Activated CD8-positive, alpha-beta memory T cell treated with anti-CD3 and anti-CD28 coated beads, Interleukin-2, amount 50 U/mL, for 4 hours (primary cell): ENCODE measurements at places on chromosomes 16 and 17.

DNA sequence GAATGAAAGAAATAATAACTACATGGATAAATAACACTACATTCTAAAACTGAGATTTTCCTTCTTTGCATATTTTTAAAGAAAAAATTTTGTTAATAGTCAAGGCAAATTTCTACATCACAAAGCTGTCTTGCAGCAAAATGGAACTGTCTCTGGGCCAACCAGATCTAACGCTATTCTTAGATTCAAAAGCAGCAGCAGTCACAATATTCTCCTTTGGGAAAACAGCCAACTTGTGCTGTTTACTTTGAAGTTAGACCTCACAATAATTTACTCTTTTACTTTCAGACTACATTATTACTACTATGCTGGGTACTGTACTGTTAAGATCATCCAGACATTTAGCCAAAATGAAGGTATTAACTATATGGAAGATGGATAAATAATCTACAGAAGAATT lies 189.1 kb downstream of the CEP112 start:
- no peak for DNase-seq

DNA sequence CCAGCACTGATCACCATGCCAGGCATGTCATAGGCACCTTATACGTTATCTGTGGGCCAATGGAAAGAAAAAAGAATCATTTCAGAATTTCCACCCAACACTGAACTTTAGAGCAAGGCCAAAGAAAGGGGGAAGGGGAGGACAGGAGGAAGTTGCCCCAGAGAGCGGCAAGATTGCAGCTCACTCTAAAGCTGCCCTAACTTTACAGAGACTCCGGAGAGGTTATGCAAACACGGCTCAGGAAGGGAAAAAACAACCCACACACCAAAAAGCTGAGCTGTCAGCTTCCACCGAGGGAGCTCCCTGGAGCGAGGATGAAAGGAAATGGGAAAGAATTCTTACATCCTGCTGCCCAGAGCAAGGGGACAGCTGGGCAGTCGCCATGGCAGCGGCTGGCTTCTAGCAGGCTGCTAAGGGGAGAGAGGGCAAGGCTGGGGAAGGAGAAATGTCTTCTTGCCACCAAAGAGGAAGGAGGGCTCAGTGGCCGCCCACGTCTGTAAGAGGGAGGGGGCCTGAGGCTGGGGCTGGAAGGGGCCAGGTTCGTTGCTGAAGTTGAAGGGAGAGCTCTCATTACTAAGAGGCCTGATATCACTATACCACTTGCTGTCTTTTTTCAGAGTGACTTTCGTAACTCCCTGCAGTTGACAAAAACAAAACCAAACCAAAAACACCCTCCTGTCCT lies 18.2 kb downstream of the COTL1 start:
- peak; percentile 70 for DNase-seq

DNA sequence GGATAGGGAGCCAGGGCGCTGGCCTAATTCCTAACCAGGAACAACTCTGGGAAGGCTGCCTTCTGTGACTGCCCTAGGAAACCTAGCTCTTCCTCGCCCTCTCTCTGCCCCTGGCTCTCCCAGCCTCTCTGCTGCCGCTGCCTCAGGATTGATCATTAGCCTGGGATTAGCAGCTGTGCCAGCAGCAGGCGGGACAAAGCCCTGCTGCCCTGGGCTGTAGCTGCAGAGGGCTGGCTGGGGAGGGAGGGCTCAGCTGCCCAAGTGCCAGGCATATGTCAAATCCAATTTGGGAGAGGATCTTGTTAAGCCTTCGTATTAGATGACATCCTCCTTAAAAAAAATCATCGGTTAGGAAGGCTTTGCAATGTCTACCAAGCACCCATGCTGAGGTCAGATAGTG lies 144.8 kb upstream of the CCL2 start:
- no peak for DNase-seq

- no peak for DNase-seq
Observed at GRCh38 chr16:48201515-48202201, 42.4 kb upstream of the LONP2 start.

DNA sequence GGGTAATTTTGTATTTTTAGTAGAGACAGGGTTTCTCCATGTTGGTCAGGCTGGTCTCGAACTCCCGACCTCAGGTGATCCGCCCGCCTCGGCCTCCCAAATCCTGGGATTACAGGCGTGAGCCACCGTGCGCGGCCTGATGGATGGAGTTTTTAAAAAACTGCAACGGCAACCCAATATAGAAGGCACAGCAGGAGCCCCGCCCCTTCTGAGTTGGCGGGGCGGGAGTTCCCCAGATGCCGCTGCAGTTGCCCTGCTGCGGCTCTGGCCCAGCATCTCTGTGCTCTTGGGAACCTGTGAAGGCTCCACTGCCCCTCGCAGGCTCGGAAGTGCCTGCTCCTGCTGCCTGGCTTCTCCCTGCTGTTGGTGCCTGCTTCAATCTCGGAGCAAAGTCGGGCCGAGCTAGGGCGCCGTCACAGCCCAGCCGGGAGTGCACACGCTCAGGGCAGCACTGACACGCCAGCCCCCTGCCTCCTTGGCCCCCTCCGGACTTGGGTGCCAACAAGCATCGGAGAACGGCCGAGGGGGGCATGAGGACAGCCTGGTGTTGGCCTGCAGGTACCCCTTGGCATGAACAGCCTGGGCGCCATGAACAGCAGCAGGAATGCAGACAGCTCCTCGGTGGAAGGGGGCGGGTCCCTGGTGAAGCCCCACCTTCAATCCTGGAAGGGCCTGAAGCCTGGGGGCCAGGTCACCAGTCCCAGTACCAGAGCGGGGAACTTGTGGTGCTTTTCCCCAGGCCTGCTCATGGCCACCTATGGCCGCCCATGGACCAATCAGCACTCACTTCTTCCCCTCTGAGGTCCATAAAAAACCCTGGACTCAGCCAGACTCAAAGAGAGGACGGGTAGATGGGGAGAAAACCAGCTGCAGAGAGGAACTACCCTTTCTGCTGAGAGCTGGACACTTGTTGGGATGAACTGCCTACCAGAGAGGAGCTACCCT lies 2.3 kb upstream of the NT5M start:
- peak; percentile 64 for DNase-seq

GRCh38 chr16:76194616-76195015 lies 82.6 kb upstream of the CNTNAP4 start:
- no peak for DNase-seq

DNA sequence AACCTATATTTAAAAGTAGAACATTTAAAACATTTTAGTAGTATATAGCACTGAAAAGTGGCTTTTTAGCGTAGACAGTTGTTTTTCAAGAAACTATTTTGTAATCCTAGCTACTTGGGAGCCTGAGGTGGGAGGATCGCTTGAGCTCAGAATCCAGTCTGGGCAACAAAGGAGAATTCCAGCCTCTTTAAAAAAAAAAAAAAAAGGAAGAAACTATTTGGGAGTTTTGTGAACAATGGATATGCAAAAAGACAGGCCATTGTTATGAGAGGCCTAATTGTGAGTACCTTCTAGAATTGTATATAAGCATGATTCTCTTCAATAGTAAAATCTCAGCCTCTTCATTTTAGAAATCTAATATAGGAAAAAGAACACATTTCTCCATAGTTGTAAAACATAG lies 17.6 kb downstream of the OMG start:
- no peak for DNase-seq

DNA sequence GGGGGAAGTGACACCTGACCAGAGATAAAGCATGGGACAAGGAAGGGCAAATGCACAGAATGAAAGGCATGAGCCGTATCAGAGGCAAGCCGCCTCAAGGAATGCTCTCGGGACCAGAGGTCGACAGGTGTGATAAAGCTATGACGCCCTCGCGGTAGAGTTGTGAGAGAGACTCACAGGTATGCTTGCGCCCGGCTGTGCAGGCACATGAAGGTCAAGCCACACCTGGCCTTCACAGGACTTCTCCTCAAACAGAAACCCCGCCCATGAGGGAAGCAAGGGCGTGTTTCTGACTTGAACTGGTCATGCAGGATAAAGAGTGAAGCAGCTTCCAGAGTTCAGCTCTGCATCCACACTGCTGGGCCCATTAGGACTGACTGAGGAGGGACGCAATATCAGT lies 7.8 kb downstream of the NCBP3 start:
- DNase-seq, result no peak

GRCh38 chr17:69044371-69044770 lies 16.4 kb downstream of the ABCA9 start:
- DNase-seq, result no peak
